ENCODE measurements at places on chromosomes 3 and 15. TPM values are rescaled to one million over a fixed set of nuclear protein-coding genes. Genes with fewer than 3 reads are reported as not detected.

DNA sequence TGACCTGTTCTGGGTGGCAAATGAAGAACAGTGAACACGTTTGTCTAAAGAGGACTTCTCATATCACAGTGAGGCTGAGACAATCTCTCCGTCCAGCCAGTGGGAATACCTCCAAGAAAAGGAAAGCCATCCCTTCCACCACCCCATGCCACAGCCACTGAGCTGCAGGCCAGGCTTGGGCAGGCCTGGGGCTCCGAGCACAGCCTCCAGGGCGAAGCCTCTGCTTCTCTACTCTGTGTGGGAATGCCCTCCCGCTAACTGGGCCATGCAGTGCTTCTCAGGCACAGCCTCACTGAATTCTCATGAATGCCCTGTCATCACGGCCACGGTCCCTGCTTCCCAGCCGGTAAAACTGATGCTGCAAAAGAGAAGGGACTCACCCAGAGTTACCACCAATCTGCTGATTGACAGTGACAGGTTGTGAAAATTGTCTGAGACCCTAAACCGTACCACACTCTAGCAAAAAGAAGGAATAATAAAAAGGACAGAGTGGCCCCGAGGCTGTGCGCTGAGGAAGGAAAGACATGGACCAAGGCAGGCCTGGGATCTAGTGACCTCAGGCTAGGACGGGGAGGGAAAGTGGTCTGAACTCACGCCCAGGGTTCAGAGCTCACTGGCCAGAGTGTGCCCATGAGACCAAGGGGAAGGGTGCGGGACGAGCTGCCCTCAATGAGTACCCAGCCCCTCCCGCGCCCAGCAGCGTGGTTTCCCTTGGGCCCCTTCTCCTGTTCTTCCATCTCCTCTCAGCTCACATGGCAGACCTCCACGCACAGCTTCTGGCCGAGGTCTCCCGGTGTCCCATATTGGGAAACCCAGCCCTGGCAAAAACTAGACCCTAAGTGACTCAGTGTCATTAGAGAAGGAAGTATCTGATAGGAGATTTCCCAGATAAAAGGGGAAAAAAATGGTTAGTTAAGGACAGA lies 52.8 kb downstream of the DHX30 start:
- H3K4me3 ChIP-seq, result no peak overlapping the region
- no peaks in the 10 kb centered on the region for H3K27me3 ChIP-seq
- no peaks in the 10 kb centered on the region for H3K4me1 ChIP-seq

GRCh38 chr3:154795582-154795981 lies 284.5 kb upstream of the MME start:
- H3K4me3 ChIP-seq, result no peak overlapping the region
- H3K36me3 ChIP-seq, result no peaks in the 10 kb centered on the region
- H3K27ac ChIP-seq, result peak overlapping the region; percentile 40
- no peaks in the 10 kb centered on the region for H3K27me3 ChIP-seq
- DNase-seq, result no peak

DNA sequence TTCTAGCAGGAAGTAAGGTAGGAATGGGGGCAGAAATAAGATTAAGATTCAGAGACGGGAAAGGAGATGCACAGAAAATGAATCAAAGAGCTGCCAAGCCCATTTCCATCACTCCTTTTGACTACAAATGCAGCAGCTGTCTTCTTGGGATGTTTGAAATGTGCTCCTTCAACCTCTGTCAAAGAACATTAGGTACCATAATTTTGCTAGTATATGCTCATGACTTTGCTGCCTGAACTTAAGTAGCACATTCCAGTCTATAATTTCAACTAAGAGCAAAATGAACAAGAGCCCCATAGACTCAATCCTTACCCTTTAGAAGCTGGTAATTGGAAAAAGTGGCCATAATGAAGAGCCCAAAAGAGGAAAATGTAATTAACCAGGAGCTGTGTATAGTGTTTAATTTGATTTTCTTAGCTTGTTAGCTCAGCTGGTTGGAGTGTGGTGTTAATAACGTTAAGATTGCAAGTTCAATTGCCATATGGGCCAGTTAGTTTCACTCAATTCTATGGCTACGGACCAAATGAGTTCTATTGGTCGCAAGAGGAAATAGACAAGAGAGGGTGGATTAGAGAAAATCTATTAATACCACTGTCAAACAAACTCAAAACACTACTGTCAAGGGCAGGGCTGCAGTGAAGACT lies 349.9 kb downstream of the ZBBX start:
- H3K27me3 ChIP-seq, result no peaks in the 10 kb centered on the region
- H3K4me3 ChIP-seq, result no peak overlapping the region
- no peaks in the 10 kb centered on the region for H3K36me3 ChIP-seq

- H3K27ac ChIP-seq, result no peak overlapping the region
- no peak for DNase-seq
- peaks cover 13% of the 10 kb centered on the region for H3K4me1 ChIP-seq
- no peaks in the 10 kb centered on the region for H3K36me3 ChIP-seq
- no peak overlapping the region for H3K4me3 ChIP-seq
- no peaks in the 10 kb centered on the region for H3K27me3 ChIP-seq
These were observed 64.8 kb downstream of the TRIM71 start for GRCh38 chr3:32882603-32883025.

The DPPA2 gene
- total RNA-seq, result not detected

- H3K4me1 ChIP-seq, result no peaks in the 10 kb centered on the region
- DNase-seq, result no peak
- no peaks in the 10 kb centered on the region for H3K36me3 ChIP-seq
These were observed 37.4 kb upstream of the MRPL3 start for GRCh38 chr3:131540143-131540542.

DNA sequence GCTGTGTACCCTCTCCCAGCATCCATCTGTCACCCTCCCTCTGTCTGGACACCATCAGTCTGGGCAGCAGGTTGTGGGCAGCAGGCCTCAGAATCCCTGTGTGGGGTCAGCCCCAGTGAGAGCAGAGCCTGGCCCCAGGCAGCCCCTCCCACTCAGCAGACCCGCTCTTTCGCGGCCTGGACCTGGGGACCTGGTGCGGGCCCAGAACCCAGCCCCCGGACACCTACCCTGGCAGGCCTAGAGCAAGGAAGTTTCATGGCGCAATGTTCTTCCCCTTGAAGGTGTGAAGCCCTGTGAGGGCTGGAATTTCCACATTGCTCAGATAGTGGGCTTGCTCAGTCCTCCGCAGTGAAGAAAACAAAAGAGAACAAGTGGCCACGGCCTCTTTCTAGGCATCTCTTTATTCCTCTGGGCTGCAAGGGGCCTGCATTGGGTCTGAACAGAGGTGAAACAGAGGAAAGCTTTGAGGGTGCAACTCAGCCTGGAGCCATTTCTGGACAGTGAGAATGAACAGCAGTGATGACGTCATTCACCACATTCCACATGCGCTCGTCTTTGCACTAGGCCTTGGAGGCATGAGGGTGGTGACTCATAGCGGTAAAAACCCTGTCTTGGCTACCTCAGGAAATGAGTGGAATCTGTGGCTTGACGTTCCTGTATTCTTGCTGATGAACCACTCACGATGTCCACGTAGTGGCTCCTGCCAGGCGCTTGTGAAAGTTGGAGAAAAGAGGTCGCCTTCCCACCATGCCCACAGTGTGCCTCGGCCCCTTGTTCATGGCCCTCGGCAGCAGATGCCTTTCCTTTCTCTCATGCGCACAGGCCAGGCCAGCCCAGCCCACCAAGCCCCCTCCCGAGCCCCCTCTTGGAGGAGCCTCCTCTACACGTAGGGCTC lies 66.1 kb downstream of the SLC30A4 start:
- no peak overlapping the region for H3K4me3 ChIP-seq
- no peaks in the 10 kb centered on the region for H3K27me3 ChIP-seq
- peak overlapping the region; percentile 88 for H3K27ac ChIP-seq
- peak; percentile 80 for DNase-seq
- H3K36me3 ChIP-seq, result peaks cover 3% of the 10 kb centered on the region

GRCh38 chr3:134477938-134478337 lies 7.8 kb downstream of the ANAPC13 start:
- H3K36me3 ChIP-seq, result peaks cover 33% of the 10 kb centered on the region
- peak; percentile 38 for DNase-seq
- H3K4me1 ChIP-seq, result peaks cover 8% of the 10 kb centered on the region
- H3K27me3 ChIP-seq, result no peaks in the 10 kb centered on the region
- H3K27ac ChIP-seq, result peak overlapping the region; percentile 27

The ADAMTS17 gene
- 6.4 TPM for total RNA-seq

The CORO2B gene
- 0.89 TPM for total RNA-seq

DNA sequence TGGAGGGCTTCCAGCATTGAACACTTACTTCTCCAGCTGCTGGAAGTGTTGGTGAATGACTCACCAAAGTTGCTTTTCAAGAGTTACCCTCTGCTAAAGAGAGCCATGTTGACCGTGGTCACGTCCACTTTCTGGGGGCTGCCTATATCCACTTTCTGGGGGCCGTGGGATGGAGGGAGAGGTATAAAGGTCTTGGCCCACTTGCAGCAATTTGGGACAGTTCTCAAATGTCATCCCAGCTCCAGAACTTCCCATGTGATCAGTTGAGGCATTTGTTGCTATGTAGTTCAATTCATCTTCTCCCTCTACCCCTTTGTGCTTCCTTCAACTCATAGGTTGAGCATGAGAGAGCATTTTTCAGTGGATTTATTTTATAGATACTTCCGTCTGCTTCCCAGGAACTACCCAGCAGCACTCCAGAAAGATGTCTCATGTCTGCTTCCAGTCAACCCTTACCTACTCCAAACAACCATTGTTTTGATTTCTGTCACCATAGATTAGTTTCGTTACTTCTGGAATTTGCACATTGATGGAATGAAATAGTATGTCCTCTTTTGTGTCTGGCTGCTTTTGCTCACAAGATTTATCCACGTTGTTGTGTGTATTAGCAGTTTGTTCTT lies 130.6 kb downstream of the TCF12 start:
- DNase-seq, result no peak
- H3K27ac ChIP-seq, result no peak overlapping the region
- H3K4me1 ChIP-seq, result peaks cover 17% of the 10 kb centered on the region
- no peaks in the 10 kb centered on the region for H3K36me3 ChIP-seq

DNA sequence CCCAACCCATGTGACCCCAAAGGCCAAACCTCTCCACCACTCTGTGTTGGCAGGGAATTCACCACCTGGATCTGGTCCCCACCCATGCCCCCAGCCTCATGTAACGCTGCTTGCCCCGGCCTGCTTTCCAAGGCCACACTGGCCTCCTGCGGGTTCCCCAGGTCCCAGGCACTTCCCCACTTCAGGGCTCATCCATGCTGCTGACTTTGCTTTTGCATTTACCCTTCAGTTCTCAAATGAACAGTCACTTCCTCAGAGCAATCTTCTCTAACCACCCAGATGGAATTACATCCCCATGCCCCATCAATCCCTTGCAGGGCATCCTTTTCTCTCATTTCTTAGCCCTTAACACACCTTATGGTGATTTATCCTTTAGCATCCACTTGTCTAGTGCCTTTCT lies 9.2 kb downstream of the DAPK2 start:
- H3K27ac ChIP-seq, result no peak overlapping the region
- no peaks in the 10 kb centered on the region for H3K4me1 ChIP-seq
- H3K4me3 ChIP-seq, result no peak overlapping the region
- H3K36me3 ChIP-seq, result peaks cover 29% of the 10 kb centered on the region
- no peaks in the 10 kb centered on the region for H3K27me3 ChIP-seq

- H3K4me3 ChIP-seq, result no peak overlapping the region
- DNase-seq, result no peak
- H3K27me3 ChIP-seq, result no peaks in the 10 kb centered on the region
These were observed 30.7 kb downstream of the LRTM1 start for GRCh38 chr3:54897028-54897711.

The RGMA gene
- total RNA-seq, result 1.7 TPM

GRCh38 chr3:40869939-40870338 lies 329.4 kb upstream of the CTNNB1 start:
- DNase-seq, result no peak
- H3K4me3 ChIP-seq, result no peak overlapping the region
- no peaks in the 10 kb centered on the region for H3K27me3 ChIP-seq
- no peaks in the 10 kb centered on the region for H3K36me3 ChIP-seq
- H3K27ac ChIP-seq, result no peak overlapping the region

The FBXW12 gene
- not detected for total RNA-seq

- no peak for DNase-seq
- H3K4me3 ChIP-seq, result no peak overlapping the region
- H3K36me3 ChIP-seq, result no peaks in the 10 kb centered on the region
- no peaks in the 10 kb centered on the region for H3K4me1 ChIP-seq
- no peaks in the 10 kb centered on the region for H3K27me3 ChIP-seq
These were observed 459.7 kb upstream of the ZNF717 start for GRCh38 chr3:76245073-76245472.

- DNase-seq, result no peak
- no peaks in the 10 kb centered on the region for H3K4me1 ChIP-seq
- H3K27me3 ChIP-seq, result no peaks in the 10 kb centered on the region
- no peak overlapping the region for H3K4me3 ChIP-seq
- H3K36me3 ChIP-seq, result no peaks in the 10 kb centered on the region
- H3K27ac ChIP-seq, result no peak overlapping the region
These were observed 465.9 kb upstream of the DPPA4 start for GRCh38 chr3:109803274-109803673.

The CA12 gene
- total RNA-seq, result 1.8 TPM

GRCh38 chr3:122430371-122430770 lies 14.5 kb upstream of the WDR5B start:
- peaks cover 95% of the 10 kb centered on the region for H3K36me3 ChIP-seq
- H3K4me3 ChIP-seq, result no peak overlapping the region
- no peak overlapping the region for H3K27ac ChIP-seq
- no peaks in the 10 kb centered on the region for H3K27me3 ChIP-seq
- DNase-seq, result no peak

DNA sequence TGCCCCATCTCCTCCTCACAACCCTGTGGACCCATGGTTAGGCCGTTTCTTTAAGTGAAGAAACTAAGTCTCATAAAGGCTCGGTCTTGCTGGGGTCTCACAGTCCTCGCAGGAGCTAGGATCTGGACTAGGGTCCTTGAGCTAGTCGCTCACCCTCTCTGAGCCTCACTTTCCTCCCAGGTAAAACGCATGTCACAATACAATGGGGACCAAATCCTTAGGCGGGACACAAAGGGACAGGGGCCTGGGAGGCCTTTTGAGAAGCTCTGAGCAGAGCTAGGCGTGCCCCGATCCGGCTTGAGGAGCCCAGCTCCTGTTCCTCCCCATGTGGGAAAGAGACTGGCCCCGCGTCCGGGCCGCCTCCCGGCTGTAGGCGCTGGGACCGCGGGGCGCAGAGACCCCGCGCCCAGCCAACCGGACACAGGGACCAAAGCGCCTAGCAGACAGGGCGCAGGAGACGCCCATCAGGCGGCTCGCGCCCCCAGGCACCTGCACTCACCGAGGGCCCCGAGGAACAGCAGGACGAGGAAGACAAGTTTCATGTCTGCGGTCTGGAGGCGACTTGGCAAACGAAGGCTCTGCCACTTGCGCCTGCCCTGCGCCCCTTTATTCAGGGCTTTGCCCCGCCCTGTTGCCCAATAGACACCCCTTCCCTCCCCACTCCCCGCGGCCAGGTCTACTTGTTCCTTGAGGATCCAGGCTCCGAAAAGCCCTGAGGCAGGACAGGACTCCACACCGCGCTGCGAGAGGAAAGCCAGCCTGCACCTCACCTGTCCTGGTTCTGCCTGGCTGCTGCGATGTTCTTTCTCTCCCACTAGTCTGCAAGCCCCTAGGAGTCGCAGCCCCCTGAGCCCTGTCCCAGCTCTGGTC lies at the start of gene LTF:
LTF (minus strand) TSS at position 580 of the 870 bp plus-strand sequence; CDS start at position 542, 38 bp downstream.
- peaks cover 21% of the 10 kb centered on the region for H3K4me1 ChIP-seq
- no peaks in the 10 kb centered on the region for H3K36me3 ChIP-seq
- H3K27me3 ChIP-seq, result peaks cover 8% of the 10 kb centered on the region
- H3K4me3 ChIP-seq, result peak within 1 kb of the TSS; percentile 18
